HFF-Myc (cell line): ENCODE measurements at places on chromosomes 5 and 9.

GRCh38 chr9:123550012-123550411, 194.0 kb downstream of the CRB2 start:
- DNase-seq = no peak

- DNase-seq = peak; percentile 41
Observed at GRCh38 chr5:74919487-74919886, 53.3 kb upstream of the FAM169A start.

GRCh38 chr5:135240781-135241360, 158.2 kb downstream of the MACROH2A1 start:
- no peak for DNase-seq

DNA sequence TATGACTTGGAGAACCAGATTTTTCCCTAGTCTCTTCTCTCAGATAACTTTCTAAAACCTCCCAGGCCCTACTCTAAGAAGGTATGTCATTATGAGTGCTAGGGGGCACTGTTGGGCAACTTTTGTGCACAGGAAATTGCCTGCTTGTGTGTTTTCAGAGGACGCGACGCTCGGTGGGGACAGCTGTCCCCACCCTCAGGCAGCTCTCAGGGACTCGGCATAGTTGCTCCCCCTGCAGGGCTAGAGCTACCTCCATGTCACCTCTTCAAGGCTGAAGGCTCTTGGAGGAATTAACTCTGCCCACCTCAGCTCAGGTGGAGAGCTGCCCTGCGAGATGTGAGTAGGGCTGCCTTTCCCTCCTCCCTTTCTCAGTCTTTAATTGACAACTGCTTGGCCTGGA, 10.2 kb upstream of the TIFAB start:
- no peak for DNase-seq

DNA sequence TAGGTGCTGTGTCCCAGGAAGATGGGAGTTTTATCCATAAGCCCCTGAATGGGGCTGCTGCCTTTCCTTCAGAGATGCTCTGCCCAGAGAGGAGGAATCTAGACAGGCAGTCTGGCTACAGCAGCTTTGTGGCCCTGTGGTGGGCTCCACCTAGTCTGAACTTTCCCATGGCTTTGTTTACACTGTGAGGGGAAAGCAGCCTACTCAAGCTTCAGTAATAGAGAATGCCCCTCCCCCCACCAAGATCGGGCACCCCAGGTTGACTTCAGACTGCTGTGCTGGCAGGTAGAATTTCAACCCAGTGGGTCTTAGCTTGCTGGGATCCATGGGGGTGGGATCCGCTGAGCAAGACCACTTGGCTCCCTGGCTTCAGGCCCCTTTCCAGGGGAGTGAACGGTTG, 100.9 kb upstream of the DPYSL3 start:
- DNase-seq = no peak

DNA sequence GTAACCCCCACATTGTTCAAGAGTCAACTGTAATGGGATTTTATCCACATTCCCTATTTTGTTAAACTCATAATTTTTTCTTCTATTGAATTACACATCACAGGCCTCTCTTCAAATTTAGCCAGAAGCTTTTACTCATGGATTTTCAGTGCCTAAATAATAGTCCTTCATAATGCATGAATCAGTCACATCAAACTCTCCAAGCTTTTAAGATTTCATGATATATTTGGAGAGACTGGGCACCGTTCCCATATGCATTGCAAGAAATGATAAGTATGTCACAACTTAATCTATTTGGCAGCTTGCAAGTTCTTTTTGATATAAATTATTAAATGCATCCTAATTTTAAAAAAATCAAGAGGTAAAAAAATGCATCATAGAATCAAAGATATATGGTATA, 465.9 kb downstream of the DMAC1 start:
- no peak for DNase-seq

DNA sequence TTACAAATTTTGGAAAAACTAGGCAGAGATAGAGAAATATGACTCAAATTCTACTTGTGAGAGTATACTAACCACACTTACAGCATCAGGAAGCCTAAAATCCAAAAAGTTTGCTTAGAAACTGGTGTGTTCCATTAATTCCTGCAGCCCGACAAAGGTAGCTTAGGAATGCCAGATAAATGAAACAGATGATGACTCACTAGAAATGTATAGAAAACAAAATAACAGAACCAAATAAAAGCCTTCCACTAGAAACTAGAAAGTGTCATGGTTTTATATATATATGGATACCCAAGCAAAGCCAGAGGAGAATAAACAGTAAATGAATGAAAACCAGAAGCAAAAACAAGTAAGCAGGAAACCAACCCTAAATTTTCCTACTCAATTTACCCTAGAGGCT, 272.2 kb upstream of the PRDM9 start:
- no peak for DNase-seq

DNA sequence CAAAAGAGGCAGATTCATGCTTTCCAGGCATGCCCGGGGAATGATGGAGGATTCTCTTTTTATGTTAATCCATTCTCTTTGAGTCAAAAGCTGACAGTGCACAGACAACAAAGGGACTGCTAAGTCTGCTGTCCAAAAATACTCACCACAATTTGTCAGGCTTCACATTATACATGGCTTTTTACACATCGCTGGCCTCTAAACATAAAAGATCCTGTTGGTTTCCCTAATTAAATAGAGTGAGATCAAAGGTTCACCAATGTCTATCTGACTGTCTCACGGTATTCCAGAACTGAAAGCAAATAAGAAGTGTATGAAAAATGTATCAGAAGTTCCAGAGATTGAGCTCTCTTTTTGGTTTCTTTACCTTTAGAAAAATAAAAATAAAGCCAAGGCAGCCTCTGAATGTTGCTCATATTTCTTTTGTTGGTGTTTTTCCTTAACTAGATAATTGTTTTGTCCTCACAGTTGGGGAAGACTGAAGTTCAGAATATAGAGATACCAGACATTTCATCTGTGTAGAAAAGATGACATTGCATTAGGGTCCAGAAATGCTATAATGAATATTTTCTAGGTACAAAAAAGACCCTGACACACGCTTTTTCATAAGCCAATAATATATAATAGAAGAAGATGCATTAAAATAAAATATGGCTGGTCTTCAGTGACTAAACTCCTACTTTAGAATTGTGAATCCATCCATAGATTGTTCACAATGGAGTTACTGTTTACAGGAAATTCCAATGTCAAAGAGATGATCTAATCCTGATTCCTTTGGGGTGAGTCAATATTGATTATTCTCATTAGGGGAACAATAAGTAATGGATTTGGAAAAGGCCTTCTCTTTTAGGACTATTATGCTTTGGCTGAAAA, 688.2 kb upstream of the CDH6 start:
- no peak for DNase-seq

DNA sequence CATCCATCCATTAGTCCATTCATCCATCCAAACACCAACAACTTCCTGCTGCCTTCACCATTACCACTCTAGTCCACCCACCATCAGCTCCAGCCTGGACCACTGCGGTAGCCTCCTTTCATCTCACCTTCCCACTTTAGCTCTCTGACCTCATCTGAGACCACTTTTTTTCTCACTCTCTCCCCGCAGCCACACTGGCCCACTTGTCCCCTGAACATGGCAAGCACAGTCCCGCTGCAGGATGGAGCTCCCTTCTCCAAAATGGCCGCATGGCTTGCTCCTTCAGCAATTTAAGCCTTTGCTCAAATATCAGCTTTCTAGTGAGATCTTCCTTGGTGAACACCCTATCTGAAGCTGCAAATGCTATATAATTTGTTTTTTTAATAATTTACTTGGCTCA, 11.1 kb downstream of the CSF1R start:
- no peak for DNase-seq

DNA sequence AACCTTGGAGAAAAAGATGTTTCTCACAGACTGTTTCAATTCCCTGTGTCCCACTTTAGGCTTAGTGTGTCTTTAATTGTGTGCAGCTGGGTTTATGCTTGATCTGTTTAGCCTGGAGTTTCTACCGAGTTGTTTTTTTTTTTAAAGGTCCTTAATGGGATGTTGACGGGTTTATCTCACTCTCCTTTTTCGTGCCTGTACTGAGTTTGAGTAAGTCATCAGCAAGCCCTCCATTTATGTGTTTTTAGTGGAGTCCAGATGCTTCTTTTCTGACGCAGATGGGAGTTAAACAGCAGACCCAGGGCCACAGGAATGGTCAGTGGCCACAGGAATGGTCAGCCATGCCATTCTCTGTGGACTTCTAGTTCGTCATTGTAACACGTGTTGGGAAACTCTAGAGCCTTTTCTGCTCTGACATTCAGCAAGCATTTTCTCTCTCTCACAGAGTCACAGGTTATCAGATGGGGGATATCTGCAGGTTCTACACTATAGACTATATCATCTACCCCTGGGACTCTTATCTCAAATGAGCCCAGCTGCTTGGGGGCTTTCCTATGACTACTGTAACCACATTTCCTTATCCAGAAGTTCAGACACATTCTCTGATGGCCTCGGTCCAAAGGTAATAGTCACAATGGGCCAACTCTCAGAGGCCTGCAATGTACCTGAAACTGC, 190.5 kb downstream of the TTLL11 start:
- peak; percentile 93 for DNase-seq

GRCh38 chr5:123303802-123304201, 119.4 kb downstream of the CEP120 start:
- no peak for DNase-seq

- DNase-seq = no peak
Observed at GRCh38 chr5:74031536-74031935, 405.5 kb downstream of the ARHGEF28 start.

GRCh38 chr5:57715296-57715695, 232.7 kb upstream of the ACTBL2 start:
- DNase-seq = no peak

GRCh38 chr5:68454766-68455165, 239.2 kb downstream of the PIK3R1 start:
- no peak for DNase-seq

DNA sequence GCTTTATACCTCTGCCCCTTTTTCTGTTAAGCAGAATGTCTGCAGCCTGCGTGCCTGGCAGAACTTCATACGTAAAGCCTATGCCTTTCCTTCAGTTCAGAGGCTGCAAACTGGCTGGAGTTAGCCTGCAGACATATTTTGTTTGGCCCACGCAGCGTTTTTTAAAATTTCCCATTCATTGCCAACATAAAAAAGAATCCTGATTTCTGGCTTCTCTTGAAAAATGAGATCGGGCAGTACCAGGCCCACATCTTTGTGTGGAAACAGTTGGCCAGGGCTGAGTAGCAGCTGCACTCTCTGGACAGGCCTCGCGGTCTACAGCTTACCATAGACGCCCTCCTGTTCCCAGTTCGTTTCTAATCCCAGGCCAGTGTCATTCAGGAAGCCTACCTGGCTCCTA, 104.4 kb downstream of the SMARCA2 start:
- no peak for DNase-seq

DNA sequence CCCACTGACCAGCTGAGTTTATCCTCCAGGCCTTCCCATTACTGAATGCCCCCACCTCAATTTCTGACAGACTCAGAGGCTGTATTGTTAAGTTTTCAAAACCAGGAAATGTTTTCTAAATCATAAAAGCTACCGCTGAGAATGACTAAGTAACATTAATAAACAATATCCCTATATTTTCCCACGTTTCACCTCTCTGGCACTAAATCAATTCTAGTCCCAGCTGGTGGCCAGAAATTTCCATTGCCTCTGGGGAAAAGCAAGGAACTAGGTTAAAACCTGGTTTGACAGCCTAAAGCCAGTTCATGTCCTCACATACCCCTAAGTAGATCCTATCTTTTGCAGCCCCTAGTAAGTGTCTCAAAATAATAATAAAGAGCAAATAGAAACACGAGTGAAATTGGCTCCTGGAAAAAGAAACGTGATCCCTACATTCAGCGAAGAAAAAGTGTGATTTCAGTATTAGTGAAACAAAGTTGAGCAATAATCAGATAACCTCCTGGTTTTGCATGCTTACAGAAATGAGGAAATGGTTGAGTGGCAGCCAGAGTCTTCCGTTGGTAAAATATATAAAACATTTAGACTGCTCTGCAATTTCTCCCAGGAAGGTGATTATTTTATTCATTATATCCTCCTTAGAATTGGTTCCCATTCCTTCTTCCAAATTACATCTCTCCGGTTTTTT, 110.9 kb downstream of the ESM1 start:
- no peak for DNase-seq

DNA sequence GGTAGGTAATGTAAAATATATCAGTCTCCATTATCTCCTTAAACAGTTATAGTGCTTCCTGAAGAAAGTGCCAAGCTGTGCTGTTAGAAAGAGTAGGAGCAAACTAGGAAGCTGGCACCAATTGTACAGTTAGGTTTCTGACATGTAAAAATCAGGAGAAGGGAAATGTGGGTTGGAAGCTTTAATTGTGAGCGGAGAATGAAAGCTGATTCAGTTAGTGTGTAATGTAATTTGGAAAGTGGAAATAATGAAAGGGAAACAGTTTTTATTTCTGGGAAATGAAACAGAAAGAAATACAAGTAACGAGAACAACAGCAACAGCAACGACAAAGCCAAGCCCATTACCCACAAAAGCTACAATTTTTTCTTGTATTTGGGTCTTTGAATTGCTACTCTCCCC, 48.8 kb upstream of the JAK2 start:
- DNase-seq = no peak

DNA sequence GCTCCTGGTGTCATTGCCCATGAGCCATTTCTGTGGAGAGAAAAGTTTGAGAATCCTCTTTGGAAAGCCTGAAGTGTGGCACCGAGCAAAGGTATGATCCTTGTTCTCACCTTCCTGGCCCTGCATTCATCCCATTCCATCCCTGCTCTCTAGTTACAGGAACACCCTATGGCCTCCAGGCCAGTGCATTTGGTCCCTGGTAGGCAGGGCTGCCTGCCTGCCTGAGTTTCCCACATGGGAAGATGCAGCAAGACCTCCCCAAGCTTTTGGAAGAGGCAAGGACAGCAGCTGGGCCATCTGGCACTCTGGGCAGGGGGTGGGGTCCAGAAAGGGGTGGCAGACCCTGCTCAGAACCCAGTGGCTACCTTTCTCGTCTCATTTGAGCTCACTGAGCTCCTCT, 24.5 kb downstream of the IGIP start:
- no peak for DNase-seq

DNA sequence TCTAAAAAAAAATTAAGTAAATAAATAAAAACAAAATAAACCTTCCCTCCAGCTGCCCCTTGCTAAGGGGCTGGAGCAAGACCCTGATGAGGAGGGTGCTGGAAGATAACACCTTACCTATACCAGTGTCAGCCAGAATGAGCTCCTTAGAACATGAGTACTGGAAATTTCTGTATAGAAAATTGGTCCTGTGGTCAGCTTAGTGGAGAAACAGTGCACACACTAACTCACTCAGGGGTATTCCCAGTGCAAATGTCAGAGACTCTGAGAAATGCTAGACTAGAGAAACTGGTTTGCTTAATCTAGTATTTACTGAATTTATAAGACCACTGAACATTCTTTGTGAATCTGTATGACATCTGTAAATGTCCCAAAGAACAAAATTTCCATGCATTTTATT, 62.1 kb upstream of the CTXN3 start:
- DNase-seq = no peak
